Stimulated activated CD8-positive, alpha-beta memory T cell treated with anti-CD3 and anti-CD28 coated beads, Interleukin-15, amount 100 ng/mL, for 24 hours (primary cell): ENCODE measurements at places on chromosomes 12 and 14.

GRCh38 chr14:78016532-78016931 lies 153.6 kb upstream of the NRXN3 start:
- DNase-seq, result no peak

DNA sequence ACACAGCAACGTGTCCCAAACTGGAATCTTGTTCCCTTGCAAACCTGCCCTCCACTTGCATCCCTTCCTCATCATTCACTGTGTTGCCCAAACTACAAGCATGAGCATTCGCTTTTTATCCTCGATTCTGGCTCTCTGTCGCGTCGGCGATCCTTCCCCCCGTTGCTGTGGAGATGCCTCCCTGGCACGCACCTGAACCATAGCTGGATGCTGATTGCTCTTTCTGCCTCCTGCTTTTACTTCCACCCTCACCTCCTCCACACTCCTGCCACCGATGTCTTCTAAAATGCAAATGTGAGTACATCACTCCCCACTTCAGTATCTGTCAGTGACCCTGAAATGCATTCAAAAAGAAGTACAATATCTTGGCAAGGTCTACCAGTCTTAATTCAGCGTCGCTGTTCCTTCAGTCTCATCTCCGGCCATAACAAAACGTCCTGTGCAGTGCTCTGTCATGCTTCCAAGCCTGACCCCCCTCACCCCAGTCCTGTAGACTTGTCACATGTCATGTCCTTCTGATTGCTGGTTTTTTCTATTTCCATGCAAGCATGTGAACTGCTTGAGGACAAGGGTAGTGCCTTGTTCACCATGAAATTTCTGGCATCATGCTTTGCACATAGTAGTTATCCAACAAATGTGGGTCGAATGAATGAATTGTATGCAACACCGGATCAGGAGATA lies 2.5 kb upstream of the PPP2R5C start:
- DNase-seq, result no peak

- peak; percentile 72 for DNase-seq
Measured at GRCh38 chr12:15789220-15790171, at the start of gene EPS8. TSS of gene EPS8 (minus strand) at chr12:15789388. CDS start at chr12:15682951, 106,437 bp downstream.

DNA sequence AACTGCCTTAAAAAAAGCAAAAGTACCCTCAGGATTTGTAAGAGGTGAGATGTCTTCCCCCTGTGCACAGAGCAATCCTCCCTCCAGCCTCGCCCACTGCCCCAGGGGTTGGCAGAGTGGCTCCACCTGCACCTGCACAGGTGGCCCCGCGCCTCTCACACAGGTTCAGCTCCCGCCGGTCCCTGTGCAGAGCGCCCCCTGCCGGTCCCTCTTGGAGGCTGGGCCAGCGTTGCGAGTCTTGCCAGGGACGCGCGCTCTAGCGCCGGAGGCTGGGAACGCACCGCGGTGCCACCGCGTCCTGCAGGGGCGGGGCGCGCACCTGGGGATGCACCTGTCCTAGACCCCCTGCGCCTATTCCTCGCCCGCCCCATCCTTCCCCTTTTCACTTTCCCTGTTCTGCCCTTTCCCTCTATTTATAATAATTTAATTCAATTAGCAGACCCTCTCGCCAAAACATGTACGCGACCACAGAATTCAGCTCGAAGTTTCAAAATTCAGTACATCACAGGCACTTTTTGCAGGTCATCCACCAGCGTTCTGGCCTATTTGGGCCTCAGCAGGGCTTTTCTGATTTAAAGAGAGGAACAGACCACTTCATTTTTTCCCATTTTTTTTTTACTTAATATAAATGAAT lies 618.6 kb downstream of the AACS start:
- peak; percentile 3 for DNase-seq

DNA sequence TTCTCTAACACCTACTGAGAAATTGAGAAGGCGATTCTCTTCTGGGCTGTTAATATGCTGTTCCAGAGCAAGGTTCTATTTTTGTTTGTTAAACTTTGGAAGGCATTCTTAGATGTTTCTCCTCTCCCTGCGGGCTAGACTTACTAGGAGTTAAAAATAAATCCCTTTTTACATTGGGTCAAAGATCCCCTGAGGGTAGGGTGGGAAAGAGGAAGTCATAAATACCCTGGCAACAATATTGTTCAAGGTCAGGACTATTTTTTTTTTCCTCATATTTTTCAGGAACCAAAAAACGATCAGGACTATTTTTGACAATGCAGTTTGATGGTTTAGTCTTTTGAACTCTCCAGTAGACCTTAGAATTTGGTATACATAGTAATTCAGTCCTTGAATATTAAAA lies 12.0 kb upstream of the SLC2A14 start:
- DNase-seq, result no peak

- no peak for DNase-seq
Measured at GRCh38 chr14:104292084-104292970, 153.9 kb downstream of the KIF26A start.

DNA sequence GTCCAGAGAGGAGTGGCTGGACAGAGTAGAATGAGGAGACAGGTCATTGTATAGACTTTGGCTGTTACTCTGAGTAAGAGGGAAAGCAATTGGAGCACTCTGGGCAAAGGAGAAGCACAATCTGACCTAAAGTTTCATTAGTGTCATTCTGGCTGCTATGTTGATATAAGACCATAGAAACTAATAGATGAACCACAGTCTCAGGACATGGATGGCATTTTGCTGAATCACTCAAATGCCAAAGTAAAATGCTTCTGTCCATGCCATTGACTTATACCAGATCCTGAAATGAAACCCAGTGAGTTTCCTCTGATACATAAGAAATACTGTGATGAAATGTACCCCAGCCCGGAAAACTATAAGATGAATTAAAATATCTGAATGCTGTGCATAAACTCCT lies 65.8 kb upstream of the COCH start:
- no peak for DNase-seq

DNA sequence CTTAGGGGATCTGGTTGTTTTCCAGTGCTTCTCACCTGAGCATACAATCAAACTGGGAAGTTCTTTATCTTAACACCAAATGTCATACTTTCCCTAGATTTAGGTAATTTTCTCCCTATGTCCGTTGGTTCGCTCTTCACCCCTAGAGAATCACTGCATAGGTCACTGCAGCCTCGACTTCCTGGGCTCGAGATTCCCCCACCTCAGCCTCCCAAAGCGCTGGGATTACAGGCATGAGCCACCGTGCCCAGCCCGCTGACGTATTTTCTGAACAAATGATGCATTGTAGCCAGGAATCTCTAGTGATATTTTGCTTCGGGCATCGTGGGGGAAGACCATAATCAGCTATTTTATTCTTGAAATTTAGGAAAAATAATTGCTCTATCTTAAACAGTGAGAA lies 1.1 kb upstream of the RPL41 start:
- no peak for DNase-seq

- no peak for DNase-seq
Measured at GRCh38 chr14:71933001-71933587, 865 bp downstream of the RGS6 start.

GRCh38 chr12:71945883-71946282 lies 7.2 kb downstream of the TPH2 start:
- no peak for DNase-seq

DNA sequence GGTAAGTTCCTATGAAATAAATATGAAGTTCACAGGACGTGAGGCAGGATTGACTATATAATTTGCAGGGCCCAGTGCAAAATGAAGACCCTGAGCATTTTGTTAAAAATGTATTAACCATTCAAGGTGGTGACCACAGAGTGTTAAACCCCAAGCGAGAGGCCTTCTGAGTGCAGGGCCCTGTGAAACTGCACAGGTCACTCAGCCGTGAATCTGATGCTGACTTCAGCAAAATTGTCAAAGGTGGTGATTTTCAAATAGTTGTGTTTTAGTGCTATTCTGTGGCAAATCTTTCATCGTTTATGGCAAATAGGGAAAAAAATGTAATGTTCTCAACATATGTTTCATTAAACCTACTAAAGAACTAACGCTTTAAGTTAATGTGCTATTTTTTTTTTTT lies 334.0 kb upstream of the NAV3 start:
- DNase-seq, result no peak

DNA sequence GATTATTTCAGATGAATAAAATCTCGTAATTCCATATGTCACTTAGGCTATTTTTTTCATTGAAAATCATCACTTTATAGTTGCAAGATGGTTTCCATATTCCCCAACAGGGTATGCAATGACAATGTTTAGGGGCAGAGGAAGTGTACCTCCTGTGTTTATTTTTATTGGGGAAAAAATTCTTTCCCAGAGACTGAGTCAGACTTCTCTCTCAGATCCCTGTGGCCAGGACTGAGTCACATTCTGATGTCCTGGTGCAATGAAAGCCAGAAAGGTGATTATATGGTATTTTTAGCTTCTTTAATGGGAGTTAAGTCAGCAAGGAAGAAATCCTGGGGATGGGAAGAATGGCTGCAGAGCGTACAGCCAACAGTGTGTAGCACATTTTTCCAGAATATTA lies 196.9 kb upstream of the ALG10 start:
- DNase-seq, result no peak

DNA sequence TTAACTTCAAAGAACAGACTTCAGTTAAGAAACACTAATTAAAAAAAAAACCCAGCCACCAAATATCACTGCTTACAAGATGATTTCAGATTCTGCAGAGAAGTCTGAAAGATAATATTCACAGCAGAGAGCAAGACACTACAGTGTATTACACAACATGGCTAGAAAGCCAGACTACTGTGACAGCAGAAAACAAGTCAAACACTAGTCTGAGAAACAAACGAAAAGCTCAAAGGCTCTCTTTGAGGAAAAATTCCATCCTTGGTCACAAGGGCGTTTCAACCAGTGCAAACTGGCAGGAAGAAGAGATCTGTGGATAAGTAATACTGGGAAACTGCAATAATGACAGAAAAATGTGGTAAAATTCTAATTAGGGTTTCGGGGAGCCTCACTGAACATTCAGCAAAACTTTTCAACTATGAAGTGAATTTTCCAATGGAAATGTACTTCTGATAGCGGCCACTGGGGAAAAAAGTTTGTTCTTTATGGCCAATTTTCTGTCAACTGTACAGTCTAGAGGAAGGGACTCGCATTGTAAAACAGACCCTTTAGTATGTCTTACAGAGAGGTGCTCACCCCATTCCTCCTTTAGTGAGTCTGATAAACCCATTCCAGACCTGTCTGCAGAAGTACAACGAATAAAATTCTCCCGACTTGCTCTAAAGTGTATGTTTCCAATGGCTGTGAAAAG lies 50.4 kb downstream of the ACADS start:
- no peak for DNase-seq

GRCh38 chr14:89344920-89345254 lies 72.1 kb downstream of the FOXN3 start:
- DNase-seq, result no peak

- DNase-seq, result no peak
Measured at GRCh38 chr12:114404926-114405518, 922 bp downstream of the TBX5 start.

- DNase-seq, result no peak
Measured at GRCh38 chr12:1932264-1932777, 13.9 kb upstream of the CACNA2D4 start.

DNA sequence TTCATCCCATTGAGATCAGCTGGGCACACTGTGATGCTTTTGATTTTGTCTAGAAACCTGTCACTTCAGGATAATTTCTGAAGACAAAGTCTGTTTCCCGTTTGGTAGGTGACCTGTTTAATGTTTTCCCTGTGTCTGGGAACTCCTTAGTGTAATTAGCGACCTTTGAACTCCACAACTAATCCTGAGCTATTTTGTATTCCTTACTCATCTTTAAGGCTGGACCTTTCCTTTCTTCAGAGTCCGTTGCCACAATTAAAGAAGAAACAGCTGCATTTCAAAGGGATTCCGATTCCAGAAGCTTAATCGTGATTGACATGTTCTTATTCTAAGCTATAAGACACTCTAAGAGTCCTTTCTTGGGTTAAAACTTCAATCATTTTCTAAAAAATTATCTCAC lies 22.0 kb downstream of the AP5M1 start:
- DNase-seq, result no peak

DNA sequence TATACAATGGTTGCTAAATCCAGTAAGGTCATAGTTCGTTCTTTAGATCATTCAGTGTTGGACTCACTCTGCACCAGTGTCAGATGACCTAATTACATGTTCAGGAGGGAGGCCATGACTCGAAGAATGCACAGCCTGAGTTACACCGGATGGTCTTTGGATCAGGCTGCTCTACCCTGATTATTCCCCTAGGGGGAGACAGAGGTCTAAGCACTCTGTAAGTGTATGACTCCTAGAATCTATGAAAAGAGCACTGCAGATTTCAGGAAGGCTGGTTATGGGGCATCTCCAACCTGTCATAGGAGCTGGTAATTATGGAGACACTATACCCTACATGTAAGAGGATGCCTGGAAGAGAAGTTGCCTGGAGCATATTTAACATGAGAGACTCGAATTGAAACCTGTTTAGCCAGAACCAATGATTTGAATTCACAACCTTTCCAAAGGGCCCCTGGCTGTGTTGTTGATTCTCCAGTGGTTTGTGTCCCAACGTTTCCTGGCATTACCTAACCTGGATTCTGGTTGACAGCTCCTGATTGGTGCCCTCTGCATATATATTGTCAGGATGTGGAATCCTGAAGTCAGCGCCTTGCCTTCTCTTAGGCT lies at the start of gene MUCL1:
Gene MUCL1, plus strand, starts transcription at position 584 of the 606 bp plus-strand sequence. CDS start 67 bp downstream, outside the sequence.
- peak; percentile 13 for DNase-seq

DNA sequence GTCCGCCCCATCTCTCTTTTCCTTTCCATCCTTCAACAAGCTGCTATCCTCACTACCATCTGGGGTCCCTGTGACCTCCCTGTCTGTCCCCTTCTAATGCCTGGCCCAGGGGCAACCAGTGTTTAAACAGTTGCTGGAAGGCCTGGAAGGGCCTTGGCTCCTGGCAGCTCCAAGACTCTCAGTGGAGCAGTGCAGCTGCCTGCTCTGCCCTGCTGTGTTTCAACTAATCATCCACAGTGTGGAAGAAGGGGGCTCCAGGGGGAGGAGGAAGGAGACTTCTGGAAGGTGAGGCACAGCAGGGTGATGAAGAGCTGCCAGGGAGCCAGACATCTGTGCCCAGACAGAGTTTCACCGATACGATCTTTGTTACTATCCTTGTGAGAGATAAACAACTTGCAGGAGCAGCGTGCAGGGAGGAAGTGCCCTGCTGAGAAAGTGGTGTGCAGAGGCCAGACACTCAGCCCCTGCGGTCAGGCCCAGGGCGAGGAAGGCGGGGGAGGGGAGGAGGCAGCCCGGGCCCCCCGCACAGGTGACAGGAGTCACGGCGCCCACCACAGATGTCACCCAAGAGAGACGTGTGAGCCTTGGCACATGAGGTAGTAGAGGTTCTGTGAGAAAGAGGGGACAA lies 1061.8 kb downstream of the BCL11B start:
- no peak for DNase-seq

DNA sequence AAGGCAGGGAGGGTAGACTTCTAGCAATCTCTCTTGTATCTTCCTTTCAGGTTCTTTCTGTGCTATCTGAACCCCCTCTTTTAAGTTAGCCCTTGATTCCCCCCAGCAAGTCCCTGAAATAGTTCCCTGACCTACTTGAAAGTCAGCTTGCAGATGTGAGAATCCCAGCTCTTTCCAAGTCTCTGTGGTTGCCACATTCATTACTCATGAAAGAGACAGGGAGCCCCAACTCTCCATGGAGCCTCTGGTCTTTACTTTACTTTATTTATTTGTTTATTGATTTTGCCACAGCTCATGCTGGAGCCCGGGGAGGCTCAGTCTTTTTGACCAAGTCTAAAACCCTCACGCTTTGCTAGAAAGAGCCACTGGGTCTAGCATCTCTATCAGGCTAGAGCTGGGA lies 193.6 kb upstream of the FAR2 start:
- no peak for DNase-seq

- no peak for DNase-seq
Measured at GRCh38 chr12:90712671-90713070, 242.3 kb downstream of the CCER1 start.
